ENCODE measurements at places on chromosomes 11 and 22.

DNA sequence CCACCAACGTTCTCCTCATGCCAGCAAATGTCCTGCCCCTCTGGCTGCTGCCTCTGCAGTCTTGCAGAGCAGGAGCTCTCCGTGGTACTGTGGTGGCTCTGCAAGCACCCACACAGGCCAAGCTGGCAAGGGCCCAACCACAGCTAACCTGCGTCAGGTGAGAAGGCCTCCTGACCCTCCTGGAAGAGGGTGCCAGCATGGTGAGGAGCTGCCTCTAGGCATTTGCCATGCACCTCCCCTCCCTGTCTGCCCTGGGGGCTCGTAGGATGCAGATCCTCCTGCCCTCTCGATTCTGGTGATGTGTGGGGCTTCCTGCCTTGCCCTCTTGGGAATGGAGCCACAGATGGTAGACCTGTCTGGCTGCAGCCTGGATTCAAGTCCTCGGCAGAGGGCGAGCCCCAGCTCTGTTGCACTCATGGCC, 1408.8 kb downstream of the TBC1D22A start:
- DNase-seq: no peak

- no peak for DNase-seq
Observed at GRCh38 chr11:101397979-101398378, 185.8 kb downstream of the TRPC6 start.

GRCh38 chr11:45741032-45741431, 63.9 kb upstream of the SLC35C1 start:
- DNase-seq: no peak

DNA sequence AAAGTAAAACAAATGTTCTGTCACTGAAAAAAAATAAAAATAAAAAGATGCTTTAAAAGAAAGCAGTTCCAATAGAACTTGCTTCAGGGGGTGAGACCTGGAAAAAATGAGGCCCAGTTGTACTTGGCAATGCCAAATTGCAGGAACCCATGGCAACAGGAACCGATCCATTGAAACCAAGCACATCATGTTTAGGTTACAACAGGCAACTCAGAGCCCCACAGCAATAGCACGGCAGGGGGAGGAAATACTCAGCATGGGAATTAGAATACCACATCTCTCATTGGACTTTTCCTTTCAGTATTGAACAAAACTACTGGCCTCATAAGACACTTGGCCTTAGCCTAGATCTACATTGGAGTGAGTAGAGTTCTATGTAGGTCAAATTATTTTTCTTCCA, 84.3 kb downstream of the MSANTD4 start:
- DNase-seq: no peak

GRCh38 chr11:64131683-64132190, 34.2 kb downstream of the MACROD1 start:
- DNase-seq: no peak

DNA sequence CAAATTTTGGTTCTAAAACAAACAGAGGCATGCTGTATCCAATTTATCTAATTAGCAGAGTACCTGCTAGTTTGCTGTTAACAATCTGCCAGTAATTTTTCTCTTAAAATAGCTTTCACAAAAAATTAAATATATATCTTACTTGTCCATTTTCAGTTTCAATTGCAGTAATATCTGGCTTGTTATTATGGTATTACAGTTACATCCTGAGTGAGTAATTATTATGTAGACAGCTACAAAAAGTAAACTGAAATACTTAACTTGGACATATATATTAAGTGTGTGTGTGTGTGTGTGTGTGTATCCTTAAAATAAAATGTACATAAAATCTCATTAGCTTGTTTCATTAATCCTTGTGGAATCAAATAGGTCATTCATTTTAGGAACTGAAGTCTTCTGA, 148.7 kb downstream of the LUZP2 start:
- no peak for DNase-seq

DNA sequence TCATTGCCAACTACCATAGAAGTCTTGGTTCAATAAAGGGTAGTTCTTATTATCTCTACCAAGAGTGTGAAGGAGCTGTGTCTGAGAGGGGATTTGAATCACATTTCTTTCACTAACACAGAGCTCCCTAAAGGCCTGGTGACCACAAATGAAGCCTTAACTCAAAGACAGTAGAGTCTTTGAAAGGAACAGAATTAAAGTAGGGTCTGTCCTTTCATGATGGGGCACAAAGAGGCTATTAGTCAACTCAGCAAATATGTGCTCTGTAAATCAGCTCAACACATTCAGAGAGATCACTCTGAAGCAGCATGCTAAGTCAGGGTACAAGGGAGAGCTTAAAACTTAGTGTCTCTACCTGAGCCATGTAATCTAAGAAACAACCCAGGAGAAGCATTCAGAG, 212.4 kb upstream of the SYN3 start:
- no peak for DNase-seq

GRCh38 chr11:26420331-26420730, 88.4 kb downstream of the ANO3 start:
- DNase-seq: no peak
